Dermis microvascular lymphatic vessel endothelial cell (primary cell): ENCODE measurements at places on chromosomes 3 and 15. TPM values are rescaled to one million over a fixed set of nuclear protein-coding genes. Genes with fewer than 3 reads are reported as not detected.

DGKG gene
- total RNA-seq: 1.1 and 2.2 TPM in 2 replicates

PRTG gene
- 1.0 and 1.2 TPM in 2 replicates for total RNA-seq

SAMD7 gene
- total RNA-seq: not detected in 2 replicates

HGD gene
- total RNA-seq: 0.26 TPM in 1 of 2 replicates, not detected in the other

FAM81A gene
- total RNA-seq: under 0.01 and 0.13 TPM in 2 replicates

GPR160 gene
- total RNA-seq: 1.0 and 1.8 TPM in 2 replicates

SLC38A3 gene
- total RNA-seq: under 0.01 TPM in 2 replicates

GOLGA6D gene
- total RNA-seq: not detected in 2 replicates

CTXN2 gene
- total RNA-seq: not detected in 2 replicates

OSTN gene
- total RNA-seq: not detected in 2 replicates

ZIC1 gene
- not detected in 2 replicates for total RNA-seq

ATP13A5 gene
- total RNA-seq: not detected in 2 replicates

UBAP1L gene
- 0.77 and 3.8 TPM in 2 replicates for total RNA-seq
